ENCODE measurements at places on chromosomes 4 and X.

GRCh38 chr4:140854168-140854567 is 98.0 kb upstream of the TBC1D9 start:
- no peak overlapping the region for H3K4me3 ChIP-seq
- peaks cover 56% of the 10 kb centered on the region for H3K27me3 ChIP-seq
- no peak overlapping the region for H3K27ac ChIP-seq
- H3K36me3 ChIP-seq = peaks cover 4% of the 10 kb centered on the region

DNA sequence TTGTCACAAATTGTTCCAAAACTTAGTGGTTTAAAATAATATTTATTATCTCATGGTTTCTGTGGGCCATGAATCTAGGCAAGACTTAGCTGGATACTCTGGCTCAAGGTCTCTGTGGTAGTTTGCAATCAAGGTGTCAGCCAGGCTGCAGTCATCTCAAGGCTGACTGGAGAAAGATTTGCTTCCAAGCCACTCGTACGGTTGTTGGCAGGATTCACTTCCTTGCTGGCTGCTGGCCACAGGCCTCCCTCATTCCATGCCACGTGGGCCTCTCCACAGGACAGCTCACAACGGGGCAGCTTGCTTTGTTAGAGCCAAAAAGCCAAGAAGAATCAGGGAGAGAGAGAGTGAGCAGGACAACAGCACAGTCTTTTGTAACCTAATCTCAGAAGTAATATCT is 101.4 kb downstream of the WWC2 start:
- DNase-seq = no peak
- H3K27ac ChIP-seq = no peak overlapping the region
- H3K4me3 ChIP-seq = no peak overlapping the region
- peaks cover 2% of the 10 kb centered on the region for H3K4me1 ChIP-seq

GRCh38 chr4:127870281-127870680 is 10.4 kb upstream of the PLK4 start:
- no peaks in the 10 kb centered on the region for H3K36me3 ChIP-seq
- DNase-seq = no peak
- H3K27me3 ChIP-seq = no peaks in the 10 kb centered on the region
- H3K4me3 ChIP-seq = no peak overlapping the region
- H3K4me1 ChIP-seq = no peaks in the 10 kb centered on the region
- no peak overlapping the region for H3K27ac ChIP-seq

DNA sequence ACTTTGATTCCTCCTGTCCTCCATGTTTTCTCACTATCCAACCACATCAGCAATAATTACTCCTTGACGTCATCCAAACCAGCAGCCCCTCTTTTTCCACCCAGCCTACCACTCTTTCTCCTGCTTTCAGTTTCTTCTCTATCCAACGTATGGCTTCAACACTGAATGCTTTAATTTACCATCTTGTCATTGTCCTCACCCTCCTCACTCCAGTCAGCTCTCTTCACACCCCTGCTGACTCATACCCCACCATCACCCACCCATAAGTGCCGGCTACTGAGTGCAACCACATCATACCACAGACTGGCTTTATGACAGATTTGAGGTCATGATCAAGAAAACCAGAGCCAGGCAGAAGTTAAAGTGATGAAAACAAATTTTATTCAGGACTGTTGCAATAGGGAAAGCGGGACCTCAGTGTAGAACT is 9.8 kb upstream of the ANXA5 start:
- H3K36me3 ChIP-seq = no peaks in the 10 kb centered on the region
- peaks cover 9% of the 10 kb centered on the region for H3K4me1 ChIP-seq
- DNase-seq = no peak
- no peak overlapping the region for H3K4me3 ChIP-seq
- peaks cover 47% of the 10 kb centered on the region for H3K27me3 ChIP-seq
- peak overlapping the region; percentile 19 for H3K27ac ChIP-seq

DNA sequence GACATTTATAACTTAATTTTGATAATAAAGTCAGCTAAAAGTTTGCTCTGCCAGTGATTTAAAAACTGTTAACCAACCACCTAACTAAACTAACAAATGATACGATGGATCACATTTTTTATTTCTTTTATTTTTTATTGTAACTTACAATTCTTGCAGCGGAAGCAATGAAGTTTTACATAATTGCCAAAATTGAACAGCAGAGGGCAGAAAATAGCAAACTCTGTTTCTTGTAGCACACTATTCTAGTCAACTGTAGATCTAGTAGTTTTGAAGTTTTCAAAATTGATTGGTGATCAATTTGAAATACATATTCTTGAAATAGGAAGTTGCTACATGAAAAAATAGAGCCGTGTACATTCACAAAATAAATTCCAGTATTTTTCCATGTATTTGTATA is 2.8 kb upstream of the GRIA2 start:
- H3K36me3 ChIP-seq = peaks cover 2% of the 10 kb centered on the region
- H3K27ac ChIP-seq = no peak overlapping the region
- no peaks in the 10 kb centered on the region for H3K4me1 ChIP-seq

DNA sequence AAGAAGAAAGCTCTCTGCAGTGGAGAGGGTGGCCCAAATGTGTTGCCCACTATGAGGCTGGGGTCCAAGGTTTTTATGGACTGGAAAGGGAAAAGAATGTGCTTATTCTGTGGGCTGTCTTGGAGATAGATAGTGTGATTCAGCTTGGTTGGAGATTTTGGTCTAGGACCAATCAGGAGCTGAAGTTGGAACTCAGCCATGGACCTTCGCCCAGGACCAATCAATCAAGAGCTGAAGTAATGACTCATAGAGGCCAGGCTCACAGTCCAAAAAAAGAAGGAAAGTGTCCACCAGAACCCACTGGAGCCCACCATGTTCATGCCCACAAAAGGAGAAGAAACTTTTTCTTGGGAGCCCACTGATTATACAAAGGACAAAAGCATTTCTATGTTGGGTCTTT is 369.5 kb downstream of the UBE2NL start:
- DNase-seq = no peak
- no peaks in the 10 kb centered on the region for H3K36me3 ChIP-seq
- no peak overlapping the region for H3K4me3 ChIP-seq
- no peaks in the 10 kb centered on the region for H3K27me3 ChIP-seq

DNA sequence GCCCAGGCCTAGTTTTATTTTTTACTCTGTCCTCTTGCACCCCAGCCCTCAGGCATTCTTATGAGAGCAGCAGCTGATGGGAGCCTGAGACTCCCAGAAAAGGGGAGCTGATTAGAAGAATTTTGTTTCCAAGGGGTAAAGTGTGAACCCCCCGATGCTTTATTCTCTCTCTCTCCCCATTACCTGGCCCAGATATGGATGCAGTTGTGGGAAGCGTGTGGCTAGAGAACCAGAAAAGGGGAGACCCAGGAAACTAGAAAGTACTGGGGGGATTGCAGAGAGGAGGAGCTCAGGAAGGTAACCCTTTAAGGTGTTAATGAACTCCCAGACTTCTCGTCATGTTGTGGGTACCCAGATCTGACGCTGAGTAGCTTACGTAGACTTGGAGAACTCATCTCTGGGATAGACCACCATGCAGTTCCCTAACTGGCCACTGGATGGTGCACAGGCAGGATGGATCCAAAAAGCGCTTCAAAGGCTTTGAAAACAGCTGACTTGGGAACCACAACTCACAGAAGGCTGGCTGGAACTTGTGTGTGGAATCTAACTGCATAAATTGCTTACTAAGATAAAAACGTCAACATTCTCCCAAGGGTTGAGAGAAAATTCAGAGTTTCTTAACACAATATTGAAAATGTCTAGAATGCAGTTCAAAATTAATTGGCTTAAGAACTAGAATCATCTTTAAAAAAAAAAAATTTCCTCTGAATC is 64.7 kb downstream of the TBC1D14 start:
- no peaks in the 10 kb centered on the region for H3K27me3 ChIP-seq
- peak overlapping the region; percentile 86 for H3K27ac ChIP-seq
- peaks cover 24% of the 10 kb centered on the region for H3K4me1 ChIP-seq
- H3K36me3 ChIP-seq = peaks cover 2% of the 10 kb centered on the region
- DNase-seq = peak; percentile 74
